ENCODE measurements at places on chromosomes 1 and 21.

DNA sequence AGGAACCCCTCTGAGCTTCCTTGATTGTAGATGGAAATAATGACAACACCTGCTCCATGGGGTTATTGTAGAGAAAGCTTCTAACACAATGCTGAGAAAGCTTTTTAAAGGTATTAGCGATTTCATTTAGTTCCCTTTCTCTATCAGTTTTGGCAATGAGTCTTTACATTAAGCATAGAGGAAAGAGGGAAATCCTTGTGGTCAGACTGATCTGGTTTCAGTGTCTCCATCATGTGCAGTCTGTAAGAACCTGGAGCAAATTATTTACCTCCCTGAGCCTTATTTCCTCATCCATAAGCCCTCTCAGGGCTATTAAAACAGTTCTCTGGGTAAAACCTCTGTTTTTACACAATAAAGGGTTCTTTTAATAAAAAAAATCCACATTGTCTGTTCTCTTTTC lies 87.5 kb downstream of the FGGY start:
- DNase-seq, result no peak

GRCh38 chr1:44827197-44828002 lies 15.7 kb downstream of the PTCH2 start:
- no peak for DNase-seq

- DNase-seq, result no peak
Observed at GRCh38 chr1:193181536-193181935, 4.9 kb downstream of the B3GALT2 start.

- DNase-seq, result no peak
Observed at GRCh38 chr1:214002472-214002871, 14.7 kb downstream of the PROX1 start.

- no peak for DNase-seq
Observed at GRCh38 chr1:34378968-34379856, 202.5 kb downstream of the C1orf94 start.

GRCh38 chr1:170669586-170670530 lies 5.9 kb downstream of the PRRX1 start:
- no peak for DNase-seq

- DNase-seq, result no peak
Observed at GRCh38 chr1:115506518-115506917, 135.3 kb upstream of the VANGL1 start.

DNA sequence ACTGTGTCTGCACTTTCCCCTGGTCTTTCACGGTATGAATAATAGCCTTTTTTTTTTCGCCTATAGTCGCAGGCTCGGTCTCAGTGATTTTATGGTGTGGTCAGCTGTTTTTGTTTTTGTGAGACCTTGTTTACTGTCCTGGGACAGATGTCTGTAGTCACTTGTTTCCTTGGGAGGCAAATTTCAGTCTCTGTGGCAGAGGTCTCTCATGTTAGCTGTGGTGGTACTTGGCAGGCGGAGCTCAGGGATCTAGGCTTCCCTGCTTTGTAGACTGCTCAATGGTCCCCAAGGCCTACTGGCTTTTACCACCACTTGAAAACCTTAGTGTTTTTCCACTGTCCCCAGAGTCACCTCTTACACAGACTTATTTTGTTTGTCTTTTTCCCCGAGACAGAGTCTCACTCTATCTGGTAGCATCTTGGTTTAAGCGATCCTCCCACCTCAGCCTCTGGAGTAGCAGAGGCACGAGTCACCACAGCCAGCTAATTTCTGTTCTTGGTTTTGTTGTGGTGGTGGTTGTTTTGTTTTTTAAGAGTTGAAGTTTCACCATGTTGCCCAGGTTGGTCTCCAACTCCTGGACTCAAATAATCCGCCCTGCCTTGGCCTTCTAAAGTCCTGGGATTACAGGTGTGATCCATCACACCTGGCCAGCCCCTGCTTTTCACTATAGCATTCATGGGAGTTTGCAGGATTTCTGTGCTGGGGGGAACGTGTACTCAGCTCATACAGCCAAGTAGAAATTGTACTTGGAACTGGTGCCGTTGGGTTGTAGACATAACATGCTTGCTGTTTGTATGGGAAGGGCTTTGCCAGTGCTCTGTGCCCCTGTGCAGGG lies 10.3 kb downstream of the RNU1-2 start:
- no peak for DNase-seq

DNA sequence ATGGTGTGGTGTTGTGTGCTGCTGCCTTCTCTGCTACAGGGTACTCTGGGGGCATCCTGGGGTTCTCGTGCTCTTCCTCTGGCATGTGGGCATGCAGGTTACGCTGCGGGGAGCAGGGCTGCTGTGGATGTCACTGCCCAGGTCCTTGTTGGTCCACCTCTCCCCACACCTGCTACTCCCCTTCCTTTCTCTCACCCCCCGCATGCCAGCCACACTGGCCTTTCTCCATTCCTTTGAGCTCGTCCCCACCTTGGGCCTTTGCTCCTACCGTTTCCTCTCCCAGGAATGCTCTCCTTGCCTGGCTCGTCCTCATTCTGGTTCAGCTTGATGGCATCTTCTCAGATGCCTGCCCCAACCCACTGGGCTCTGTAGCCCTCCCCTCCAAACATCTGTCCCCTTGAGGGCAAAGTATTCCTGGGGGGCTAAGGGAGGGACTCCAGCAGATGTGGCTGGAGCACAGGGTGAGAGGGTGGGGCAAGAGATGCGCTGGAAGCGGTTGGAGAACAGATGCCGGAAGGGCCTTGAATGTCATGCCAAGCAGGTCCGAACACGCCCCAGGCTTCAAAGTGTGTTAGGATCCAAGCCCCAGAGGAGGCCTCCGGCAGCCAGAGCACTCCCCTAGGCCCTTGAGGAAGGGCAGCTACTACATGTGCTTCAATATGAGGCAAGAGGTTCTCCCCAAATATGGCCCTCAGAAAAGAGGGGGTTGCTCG lies 23.4 kb downstream of the DMRTB1 start:
- DNase-seq, result no peak

- DNase-seq, result no peak
Observed at GRCh38 chr1:16418823-16419425, 18.3 kb downstream of the SPATA21 start.

DNA sequence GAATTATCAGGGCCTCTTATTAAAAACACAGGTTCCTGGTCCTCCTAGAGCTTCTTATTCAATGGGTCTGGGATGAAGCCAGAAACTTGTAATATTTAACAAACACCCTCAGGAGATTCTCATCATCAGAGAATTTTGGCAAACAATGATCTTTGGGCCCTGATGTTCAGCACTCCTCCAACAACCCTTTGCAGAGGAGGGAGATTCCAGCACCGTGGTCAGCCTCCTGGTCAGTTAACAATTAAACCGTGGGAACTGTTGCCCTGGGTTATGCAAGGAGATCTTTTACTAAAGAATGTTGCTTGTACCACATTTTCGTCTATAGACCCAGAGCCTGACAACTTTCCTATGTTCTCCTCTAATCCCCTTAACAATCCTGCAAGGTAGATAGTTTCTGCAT lies 294.4 kb downstream of the PLPP3 start:
- no peak for DNase-seq

GRCh38 chr21:37348664-37349063 lies 17.9 kb upstream of the DYRK1A start:
- DNase-seq, result no peak

DNA sequence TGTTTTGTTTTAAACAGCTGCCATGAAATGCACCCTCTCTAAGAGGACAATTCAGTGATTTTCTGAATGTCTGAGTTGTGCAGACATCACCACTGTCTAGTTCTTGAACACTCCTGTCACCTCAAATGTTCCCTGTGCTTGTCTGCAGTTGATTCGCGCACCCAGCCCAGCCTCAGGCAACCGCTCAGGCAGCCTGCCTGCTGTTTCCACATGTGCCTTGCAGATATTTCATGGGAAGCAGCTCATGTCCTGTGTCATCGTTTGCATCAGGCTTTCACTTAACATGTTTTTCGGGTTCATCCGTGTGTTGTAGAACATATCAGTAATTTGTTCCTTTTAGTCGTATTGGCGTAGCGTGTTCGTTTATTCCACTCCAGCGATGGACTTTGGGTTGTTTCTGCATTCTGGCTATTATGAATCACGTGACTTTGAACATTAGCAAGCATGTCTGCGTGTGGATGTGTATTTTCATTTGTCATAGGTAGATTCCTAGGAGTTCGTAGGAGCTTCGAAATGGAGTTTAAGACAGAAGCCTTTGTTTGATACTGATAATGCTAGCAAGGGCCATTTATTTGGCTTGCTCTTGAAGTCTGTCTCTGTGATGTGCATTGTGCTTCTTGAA lies 12.1 kb downstream of the ADARB1 start:
- no peak for DNase-seq

DNA sequence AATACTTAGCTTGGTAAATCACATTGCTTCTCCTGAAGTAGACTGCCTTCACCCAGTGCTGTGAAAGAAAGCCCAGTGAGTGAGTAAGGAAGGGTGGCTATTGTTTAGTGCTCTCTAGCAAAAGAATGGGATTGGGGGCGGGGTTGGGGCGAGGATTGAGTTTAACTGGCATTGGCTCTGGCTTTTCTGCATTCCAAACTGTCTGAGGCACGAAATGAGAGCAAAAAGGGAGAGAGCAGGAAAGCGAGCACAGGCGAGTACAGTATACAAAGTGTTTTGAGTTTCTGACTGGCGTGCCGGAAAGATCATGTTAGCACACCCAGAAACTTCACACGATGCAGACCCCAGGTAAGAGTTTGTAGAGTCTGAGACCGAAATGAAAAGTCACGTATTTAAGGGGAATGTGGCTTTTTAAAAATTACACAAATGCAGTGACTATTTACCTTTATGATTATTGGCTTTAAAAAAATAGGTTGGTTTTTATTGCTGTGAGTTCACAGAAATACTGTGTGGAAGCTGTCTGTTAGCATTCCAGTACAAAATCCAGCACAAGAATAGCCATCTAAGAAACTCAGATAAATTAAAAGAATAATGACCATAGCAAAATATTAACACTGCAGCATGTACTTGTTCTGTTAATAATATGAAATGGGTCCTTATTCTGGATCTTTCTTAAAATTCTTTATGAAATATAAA lies 155.4 kb downstream of the CLEC20A start:
- DNase-seq, result no peak

DNA sequence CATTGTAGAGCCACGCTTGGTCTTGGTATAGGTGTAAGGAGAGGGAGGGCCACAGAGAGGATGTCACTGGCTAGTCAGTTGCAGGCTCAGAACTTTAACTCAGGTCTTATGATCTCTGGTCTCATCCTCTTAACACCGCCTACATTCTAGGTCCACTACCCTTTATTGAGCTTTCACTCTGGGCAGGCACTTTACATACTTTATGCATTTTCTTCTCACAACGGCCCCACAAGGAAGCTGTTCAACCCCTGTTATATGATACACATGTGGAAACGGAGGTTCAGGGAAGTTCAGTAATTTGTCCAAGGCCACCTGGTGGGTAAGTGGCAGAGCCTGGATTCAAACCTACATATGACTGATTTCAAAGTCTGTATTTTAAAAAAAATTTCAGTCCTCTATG lies 25.3 kb upstream of the RCAN3 start:
- no peak for DNase-seq

Data from stimulated activated CD8-positive, alpha-beta memory T cell treated with anti-CD3 and anti-CD28 coated beads, Interleukin-4, amount 100 ng/mL, for 4 hours (primary cell).